ENCODE measurements at places on chromosomes 1 and 21.
A peak's percentile ranks its signal among the peaks of the same experiment; 100 is the strongest.

DNA sequence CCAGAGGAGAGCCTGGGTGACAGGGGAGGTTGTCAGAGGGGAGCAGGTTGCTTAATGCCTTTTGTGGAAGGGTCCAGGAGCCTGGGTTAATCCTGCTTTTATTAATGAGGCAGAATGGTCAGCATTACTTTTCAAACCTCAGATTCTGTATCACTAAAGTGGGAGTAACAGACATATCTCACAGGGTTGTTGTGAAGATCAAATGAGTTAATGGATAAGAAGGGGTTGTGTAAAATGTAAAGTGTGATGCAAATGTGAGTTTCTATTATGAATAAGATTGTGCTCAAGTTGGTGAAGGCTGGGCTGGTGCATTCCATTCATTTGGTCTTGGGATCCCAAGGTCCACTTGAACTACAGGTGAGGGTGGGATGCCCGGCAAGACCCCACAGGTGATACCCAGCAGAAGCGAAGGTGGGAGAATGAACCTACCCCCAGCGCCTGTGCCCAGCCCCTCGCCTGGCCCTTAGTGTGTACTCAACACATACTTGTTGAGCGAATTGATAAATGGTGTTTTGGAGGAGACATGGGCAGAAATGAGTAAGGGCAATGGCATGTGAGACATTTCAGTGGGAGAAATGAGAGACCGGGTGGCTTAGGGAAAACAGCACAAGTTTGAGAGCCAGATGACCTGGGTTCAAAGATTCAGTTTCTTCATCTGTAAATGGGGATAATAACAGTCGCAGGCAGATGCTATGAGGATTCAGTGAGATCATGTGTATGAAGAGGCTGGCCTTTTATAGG is 6.2 kb downstream of the SLC26A9 start:
- no peak for DNase-seq

DNA sequence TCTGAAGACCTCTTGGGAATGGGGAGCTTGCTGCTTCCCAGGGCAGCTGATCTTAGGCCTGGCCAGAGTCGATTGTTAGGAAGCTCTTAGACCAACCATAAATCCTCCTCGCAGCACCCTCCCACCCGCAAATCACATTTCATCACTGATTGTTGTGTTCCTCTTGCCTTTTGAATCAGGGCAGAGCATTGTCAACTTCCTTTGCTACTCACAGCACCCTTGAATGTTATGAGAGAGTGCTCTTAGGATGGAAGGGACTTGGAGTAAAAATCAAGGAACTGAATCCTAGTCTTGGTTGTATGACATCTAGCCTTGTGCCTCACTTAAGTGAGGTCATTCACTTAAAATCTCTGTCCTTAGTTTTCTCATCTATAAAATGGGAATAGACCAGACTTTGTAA is 3.0 kb downstream of the VASH2 start:
- DNase-seq = no peak

GRCh38 chr1:67479146-67479891 is 49.1 kb upstream of the SERBP1 start:
- no peak for DNase-seq

GRCh38 chr1:233060461-233060994 is 110.1 kb downstream of the NTPCR start:
- DNase-seq = no peak

DNA sequence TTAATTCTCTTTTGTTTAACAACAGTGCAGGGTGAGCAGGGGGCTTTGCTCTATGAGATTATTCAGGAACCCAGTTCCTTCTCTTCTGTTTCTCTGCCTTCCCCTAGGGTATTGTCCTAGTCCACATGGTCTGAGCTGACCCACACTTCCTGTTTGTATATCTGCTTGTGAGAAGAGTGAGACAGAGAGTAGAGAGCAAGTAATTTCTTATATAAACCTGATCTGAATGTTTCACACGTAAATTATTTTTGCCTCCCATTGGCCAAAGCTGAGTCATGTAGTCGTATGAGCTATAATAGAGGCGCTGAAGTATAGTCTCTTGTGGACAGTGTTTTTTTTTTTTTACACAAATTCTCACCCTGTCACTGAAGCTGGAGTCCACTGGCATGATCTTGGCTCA is 134.2 kb upstream of the SERTAD4 start:
- no peak for DNase-seq

GRCh38 chr1:108059945-108060344 is 95.0 kb upstream of the VAV3 start:
- DNase-seq = no peak

- DNase-seq = no peak
These were observed 25.9 kb downstream of the PCNX2 start for GRCh38 chr1:233269656-233270055.

GRCh38 chr1:77245830-77246229 is 26.6 kb upstream of the PIGK start:
- no peak for DNase-seq

DNA sequence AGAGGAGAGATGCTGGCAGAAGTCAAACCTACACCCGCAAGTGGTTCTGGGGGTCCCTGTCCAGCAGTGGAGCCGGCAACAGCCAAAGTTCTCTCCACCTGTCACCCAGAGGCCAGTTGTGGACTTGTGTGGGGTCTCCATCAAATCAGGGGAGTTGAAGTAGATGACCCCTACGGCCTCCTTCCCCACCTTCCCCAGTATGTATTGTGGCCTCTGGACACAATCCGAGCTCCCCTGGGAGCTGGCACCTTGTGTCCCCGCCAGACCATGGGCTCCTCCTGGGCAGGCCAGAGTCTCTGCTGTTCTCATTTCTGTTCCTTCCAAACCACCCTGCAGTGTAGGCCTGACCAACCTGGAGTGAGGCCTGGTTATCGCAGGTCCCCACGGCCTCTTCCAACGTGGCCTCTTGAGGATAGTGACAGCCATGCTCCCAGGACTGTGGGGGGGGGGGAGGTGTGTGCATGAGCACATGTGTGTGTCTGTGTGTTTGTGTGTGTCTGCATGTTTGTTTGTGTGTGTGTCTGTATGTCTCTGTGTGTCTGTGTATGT is 246.4 kb downstream of the MATN1 start:
- DNase-seq = no peak

- DNase-seq = no peak
These were observed 385.2 kb upstream of the DUSP10 start for GRCh38 chr1:222127096-222127495.

DNA sequence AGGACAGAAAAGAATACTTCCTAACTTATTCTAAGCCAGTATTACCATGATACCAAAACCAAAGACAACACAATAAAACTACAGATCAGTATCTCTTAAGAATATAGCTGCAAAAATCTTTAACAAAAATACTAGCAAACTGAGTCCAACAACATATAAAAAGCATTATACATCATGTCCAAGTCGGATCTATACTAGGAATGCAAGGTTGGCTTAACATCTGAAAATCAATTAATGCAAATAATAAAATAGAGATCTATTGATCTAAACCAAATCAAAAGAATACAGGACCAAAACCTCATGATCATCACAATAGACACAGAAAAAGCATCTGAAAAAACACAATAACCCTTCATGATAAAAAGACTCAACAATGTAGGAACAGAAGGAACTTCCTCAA is 18.9 kb downstream of the TAF1A start:
- no peak for DNase-seq

- no peak for DNase-seq
These were observed at the start of gene LHX8 for GRCh38 chr1:75133750-75134646. Gene LHX8, plus strand, starts transcription at chr1:75134388. Its CDS starts 2,227 bp downstream, at chr1:75136615.

DNA sequence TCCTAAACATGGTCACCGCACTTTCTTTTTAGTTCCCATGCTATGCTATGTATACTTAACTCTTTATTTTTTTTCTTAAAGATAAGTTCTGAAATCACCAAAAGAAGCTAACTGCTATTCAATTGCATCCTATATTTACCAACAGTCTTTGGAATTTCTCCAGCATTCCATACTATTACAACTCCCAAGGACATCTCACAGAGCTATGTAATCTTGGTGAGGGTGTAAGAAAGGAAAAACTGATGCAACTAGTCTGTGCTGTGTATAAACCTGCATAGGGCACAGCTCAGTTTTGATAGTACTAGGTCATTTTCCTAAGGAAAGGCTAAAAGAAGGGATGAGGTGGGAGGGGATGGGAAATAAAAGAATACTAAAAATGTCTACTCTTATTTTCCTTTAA is 78.0 kb downstream of the PTPN14 start:
- DNase-seq = no peak

DNA sequence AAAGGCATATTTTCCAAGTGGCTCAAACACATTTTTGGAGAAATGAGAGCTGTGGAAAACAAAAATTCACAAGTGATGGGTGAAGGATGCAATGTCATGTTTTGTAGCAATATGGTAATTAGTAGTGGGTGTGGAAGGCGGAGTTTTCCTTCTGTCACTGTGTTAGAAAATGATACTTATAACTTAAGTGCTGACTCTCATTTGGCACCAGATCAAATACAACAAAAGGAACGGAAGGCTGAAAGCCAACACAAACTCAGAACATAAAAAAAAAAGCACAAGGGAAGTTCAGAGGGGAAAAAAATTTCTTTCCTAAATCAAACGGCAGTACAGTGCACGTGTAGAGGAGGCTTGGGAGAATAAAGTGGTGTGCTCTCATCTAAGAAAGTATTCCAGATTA is at the start of gene TNFSF18:
Gene TNFSF18, minus strand, starts transcription at position 77 of the 400 bp plus-strand sequence. Its CDS starts 45 bp downstream, at position 32.
- DNase-seq = peak; percentile 68

GRCh38 chr1:167496797-167497619 is 21.3 kb downstream of the CD247 start:
- DNase-seq = no peak

GRCh38 chr21:44982558-44983250 is 42.9 kb downstream of the SLX9 start:
- DNase-seq = no peak

DNA sequence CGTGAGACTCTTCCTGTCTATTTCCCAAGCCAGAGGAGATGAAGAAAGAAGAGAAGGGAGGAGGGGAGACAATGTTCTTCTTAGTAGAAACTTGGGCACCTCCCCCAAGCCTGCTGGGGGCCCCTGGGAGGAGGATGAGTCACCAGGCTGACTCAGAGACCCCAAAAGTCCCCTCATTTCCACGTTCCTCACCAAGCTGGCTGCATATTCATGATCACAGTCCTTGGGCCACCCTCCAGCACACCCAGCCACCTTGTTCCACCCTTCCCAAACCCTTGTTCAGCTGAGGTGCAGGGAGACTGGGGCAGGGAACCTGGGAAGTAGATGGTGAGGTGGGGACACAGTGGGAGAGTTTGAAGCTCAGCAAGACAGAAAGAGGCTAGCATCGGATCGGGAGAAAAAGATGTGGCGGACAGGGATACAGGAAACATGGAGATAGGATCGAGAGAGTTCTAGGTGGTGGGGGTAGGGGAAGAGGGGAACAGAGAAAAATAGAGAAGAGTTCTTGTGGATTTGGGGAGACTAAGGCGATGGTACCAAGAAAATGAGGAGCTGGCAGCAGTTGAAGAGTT is 712 bp downstream of the RAB13 start:
- DNase-seq = no peak

DNA sequence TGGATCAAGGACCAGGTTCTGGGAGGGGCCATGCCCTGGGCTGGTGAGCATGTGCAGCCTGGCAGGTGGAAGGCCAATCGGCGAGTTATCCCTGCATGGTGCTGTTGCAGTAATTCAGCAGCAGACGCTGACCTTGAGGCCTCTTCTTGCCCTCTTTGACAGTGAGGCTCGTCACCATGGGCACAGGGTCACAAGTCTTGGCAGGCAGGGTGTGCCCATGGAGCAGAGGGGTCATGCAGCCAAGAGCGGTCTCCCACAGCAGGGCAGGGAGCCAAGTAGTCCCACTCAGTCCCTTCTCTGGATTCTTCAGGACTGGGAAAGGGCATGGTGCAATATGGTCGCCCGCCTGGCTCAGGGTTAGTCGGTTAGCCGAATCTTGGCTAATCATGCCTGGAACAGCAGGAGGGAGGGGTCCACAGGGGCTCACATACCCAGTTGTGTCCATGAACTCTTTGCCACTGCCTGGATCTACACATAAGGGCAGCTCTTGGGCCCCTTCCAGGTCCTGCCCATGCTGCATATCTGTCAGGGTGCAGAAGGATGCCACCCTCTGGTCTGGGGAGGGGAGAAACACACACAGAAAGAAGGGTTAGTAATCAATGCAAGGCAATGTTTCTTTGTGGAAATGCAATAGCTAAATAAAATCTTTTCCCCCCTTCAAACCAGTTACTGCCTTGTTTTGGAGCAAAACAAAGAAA is 226.8 kb downstream of the SIPA1L2 start:
- no peak for DNase-seq

DNA sequence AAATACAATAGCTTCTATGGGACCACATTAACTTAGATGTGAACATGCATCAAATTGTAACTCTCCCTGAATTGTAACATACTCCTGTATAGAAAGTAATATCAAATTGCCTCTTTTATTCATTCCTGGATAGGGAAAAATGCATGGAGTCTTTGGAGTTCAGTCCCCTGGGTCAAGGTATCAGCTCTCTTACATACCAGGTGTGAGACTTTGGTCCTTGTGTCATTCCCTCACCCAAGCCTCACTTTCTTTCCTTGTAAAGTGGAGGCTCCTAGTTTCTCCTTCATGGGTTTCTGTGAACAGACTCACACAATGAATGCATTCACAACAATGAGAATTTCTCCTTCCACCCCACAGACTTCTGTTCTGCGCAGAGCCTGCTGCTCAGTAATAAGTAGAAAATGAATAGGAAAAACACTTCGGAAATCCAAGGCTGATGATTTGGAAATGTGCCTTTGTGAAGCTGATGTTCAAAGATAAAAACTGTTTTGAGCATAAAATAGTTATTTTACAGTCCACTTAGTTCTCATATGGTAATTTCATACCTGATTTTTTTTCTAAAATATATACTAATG is 185.3 kb downstream of the AK5 start:
- DNase-seq = no peak

- DNase-seq = no peak
These were observed 239.9 kb downstream of the TNR start for GRCh38 chr1:175503538-175503937.

- DNase-seq = no peak
These were observed 1.9 kb upstream of the GBP4 start for GRCh38 chr1:89200663-89201062.

DNA sequence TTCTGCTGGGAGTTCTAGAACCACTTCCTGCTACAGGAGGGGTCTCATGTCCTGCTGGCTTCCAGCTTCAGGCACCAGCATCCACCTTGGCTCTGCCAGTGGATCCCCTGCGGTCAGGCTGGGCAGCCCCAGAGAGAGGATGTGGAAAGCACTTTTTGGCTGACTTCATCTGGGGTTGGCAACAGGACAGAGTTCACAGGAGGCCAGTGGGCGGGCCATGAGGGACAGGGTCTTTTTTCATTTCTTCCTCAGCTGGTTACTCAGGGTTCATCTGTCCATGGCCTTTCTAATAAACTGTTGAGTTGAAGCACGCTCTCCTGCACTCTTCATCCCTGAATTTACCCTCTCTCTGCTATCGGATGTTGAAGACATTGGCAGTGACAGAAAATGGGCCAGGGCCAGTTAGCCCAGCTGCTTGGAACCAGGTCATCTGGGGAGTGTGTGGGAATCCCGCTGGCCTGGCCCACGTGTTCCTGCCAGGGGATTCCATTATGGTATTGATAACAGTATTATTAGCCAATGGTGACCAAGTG is 45.2 kb downstream of the RPS6KA1 start:
- no peak for DNase-seq

Data from NCI-H2171 (cell line).